ENCODE measurements at places on chromosomes 12 and 14. TPM values are rescaled to one million over a fixed set of nuclear protein-coding genes. Genes with fewer than 3 reads are reported as not detected.

LRP6 gene
- polyA plus RNA-seq = 25.6 TPM

RTL1 gene
- polyA plus RNA-seq = not detected

CMA1 gene
- not detected for polyA plus RNA-seq

COCH gene
- 0.18 TPM for polyA plus RNA-seq

C12orf54 gene
- not detected for polyA plus RNA-seq

SNW1 gene
- polyA plus RNA-seq = 34.8 TPM

IFNG gene
- polyA plus RNA-seq = not detected

ARHGEF25 gene
- 26.0 TPM for polyA plus RNA-seq

TRIM9 gene
- 0.02 TPM for polyA plus RNA-seq

PPFIA2 gene
- not detected for polyA plus RNA-seq

RDH12 gene
- polyA plus RNA-seq = not detected

STON2 gene
- polyA plus RNA-seq = not detected

ZNF664 gene
- 42.4 TPM for polyA plus RNA-seq

CCNB1IP1 gene
- 41.0 TPM for polyA plus RNA-seq

LPAR5 gene
- polyA plus RNA-seq = not detected

PYGL gene
- 36.4 TPM for polyA plus RNA-seq

BEST3 gene
- polyA plus RNA-seq = not detected

BMP4 gene
- polyA plus RNA-seq = 10.1 TPM

TAS2R9 gene
- not detected for polyA plus RNA-seq

PLA2G1B gene
- polyA plus RNA-seq = not detected

CCDC38 gene
- polyA plus RNA-seq = not detected

GDF3 gene
- polyA plus RNA-seq = not detected

HPD gene
- polyA plus RNA-seq = not detected

OR10G3 gene
- not detected for polyA plus RNA-seq

AICDA gene
- polyA plus RNA-seq = not detected

LRRC43 gene
- 0.71 TPM for polyA plus RNA-seq

PAPLN gene
- polyA plus RNA-seq = 1.0 TPM

BDKRB1 gene
- 3.8 TPM for polyA plus RNA-seq

ZNF605 gene
- 4.7 TPM for polyA plus RNA-seq

RPS29 gene
- polyA plus RNA-seq = 3,639 TPM

KRT83 gene
- polyA plus RNA-seq = 0.07 TPM

PMCH gene
- polyA plus RNA-seq = not detected

SCNN1A gene
- 0.36 TPM for polyA plus RNA-seq

MMP17 gene
- polyA plus RNA-seq = 12.7 TPM

KLHL33 gene
- 0.12 TPM for polyA plus RNA-seq

FLRT2 gene
- polyA plus RNA-seq = 16.7 TPM

THTPA gene
- 14.2 TPM for polyA plus RNA-seq

SYNDIG1L gene
- polyA plus RNA-seq = not detected

ENDOU gene
- polyA plus RNA-seq = 0.06 TPM

SNAPC1 gene
- polyA plus RNA-seq = 6.2 TPM

NUP37 gene
- polyA plus RNA-seq = 22.6 TPM

CCDC63 gene
- polyA plus RNA-seq = not detected

NGB gene
- polyA plus RNA-seq = not detected

FOXG1 gene
- not detected for polyA plus RNA-seq

NOS1 gene
- not detected for polyA plus RNA-seq

CACNB3 gene
- 48.2 TPM for polyA plus RNA-seq

TMEM229B gene
- polyA plus RNA-seq = 0.25 TPM

BCL2L14 gene
- polyA plus RNA-seq = not detected

CCND2 gene
- 1.4 TPM for polyA plus RNA-seq

HSPB8 gene
- polyA plus RNA-seq = 19.1 TPM

TUBA1C gene
- 2,194 TPM for polyA plus RNA-seq

MYH6 gene
- not detected for polyA plus RNA-seq

RFLNA gene
- polyA plus RNA-seq = 0.05 TPM

GALNT6 gene
- polyA plus RNA-seq = 47.1 TPM

IL22 gene
- polyA plus RNA-seq = not detected

TSPAN8 gene
- not detected for polyA plus RNA-seq

POLE2 gene
- 3.3 TPM for polyA plus RNA-seq

ABCD2 gene
- polyA plus RNA-seq = not detected

KRT78 gene
- not detected for polyA plus RNA-seq

LBHD2 gene
- polyA plus RNA-seq = not detected

Measured in BJ (cell line).